ENCODE measurements at places on chromosomes 13 and 19.
A peak's percentile ranks its signal among the peaks of the same experiment; 100 is the strongest.

- DNase-seq: no peak
These were observed 98.0 kb downstream of the EDNRB start for GRCh38 chr13:77820431-77821149.

- DNase-seq: no peak
These were observed 97.3 kb downstream of the AKAP11 start for GRCh38 chr13:42369071-42369797.

GRCh38 chr13:20942938-20943559, 40.5 kb upstream of the XPO4 start:
- DNase-seq: no peak

GRCh38 chr19:13859361-13859880, 17.5 kb upstream of the NANOS3 start:
- no peak for DNase-seq

DNA sequence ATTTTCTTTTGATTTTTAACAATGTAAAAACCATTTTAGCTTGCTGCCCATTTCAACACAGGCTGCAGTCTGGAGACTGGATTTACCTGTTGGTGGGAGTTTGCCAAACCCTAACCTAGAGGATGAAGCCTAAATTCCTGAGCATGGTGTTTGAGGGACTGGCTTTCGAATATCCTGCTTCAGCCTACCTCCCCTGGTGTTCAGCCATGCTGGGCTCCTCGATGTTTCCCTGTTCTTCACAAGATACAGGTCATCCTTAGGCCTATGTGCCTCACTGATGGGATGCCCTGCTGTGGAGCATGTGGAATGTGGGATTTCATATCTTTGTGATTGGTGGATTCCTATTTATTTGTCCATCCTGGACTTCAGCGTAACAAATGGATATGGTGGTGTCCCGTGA, 20.4 kb upstream of the ERCC5 start:
- DNase-seq: no peak

DNA sequence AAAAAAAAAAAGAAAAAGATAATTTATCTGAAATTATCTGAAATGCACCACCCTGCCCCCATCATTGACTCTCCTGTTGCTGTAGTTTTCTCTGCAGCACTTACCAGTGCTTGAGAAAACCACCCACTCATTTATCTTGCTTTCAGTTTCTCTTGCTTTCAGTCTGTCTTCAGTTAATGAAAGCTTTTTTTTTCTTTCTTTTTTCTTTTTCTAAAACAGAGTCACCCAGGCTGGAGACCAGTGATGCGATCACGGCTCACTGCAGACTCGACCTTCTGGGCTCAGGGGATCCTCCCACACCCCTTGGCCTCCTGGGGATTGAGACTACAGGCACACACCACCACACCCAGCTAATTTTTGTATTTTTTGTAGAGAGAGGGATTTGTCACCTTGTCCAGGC, 4.3 kb upstream of the ACP5 start:
- DNase-seq: no peak

DNA sequence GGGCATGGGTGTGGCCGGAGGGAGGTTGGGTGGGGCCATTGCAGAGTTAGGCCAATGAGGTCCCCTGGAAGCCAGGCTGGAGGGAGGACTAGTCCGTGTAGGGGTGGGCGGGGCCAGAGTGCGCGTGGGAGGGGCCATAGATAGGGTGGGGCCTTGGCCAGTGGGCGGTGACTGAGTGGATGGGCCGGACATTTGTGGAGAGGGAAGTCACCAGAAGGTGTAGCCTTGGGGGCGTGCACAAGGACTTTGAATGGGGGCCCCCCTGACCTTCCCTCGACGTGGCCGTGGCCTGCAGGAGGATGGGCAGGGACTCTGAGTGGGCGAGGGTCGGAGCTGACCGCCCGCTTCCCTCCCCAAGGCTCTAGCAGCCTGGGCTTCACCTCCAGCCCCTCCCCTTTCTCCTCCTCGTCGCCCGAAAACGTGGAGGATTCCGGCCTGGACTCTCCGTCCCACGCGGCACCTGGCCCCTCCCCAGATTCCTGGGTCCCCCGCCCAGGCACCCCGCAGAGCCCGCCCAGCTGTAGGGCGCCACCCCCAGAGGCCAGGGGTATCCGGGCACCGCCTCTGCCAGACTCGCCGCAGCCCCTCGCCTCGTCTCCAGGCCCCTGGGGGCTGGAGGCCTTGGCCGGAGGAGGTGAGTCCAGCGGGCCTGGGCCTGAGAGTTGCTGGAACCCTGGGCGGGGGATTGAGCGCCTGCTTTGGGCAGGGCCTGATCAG, 16.5 kb upstream of the B3GNT3 start:
- DNase-seq: peak; percentile 80

- peak; percentile 13 for DNase-seq
These were observed 128.8 kb downstream of the ATP11A start for GRCh38 chr13:112818698-112819045.

DNA sequence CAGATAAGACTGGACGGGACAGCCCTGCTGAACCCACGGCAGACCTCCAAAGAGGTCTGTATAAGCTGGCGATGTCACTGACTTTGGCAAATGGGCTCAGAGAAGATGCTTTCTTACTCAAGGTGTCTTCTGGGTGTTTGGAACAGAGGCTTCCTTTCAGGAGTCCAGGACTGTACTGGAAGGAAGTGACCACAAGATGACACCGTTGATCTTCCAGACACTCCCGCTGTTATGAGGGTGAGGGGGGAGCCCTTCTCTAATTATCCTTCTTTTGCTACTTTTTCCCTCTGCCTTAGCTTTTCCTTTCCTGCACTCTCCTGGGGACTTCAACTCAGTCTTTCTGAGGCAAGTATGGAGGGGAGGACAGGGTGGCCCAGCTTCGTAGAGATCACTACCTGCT, 65.2 kb upstream of the ZNF599 start:
- DNase-seq: no peak

DNA sequence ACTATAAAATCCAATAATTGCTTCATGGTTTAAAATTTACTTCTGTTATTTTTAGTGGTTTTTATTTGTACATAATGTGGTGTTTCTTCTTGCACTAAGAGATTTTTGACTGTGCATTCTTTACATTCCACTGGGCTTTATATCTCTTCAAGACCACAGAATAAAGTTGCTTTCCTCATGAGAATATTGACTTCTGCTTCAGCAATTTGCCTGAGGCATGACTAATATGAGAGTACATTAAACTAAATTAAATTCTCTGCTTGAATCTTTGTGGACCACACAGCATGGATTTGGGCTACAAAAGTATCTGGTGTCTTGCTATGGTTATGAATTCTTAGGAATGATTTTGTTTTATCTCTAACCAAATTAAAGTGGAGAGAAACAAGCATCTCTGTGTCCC, 1463.4 kb upstream of the PCDH20 start:
- no peak for DNase-seq

GRCh38 chr19:2867025-2867991, at the start of gene ZNF556:
TSS of gene ZNF556 (plus strand) at chr19:2867335. CDS start at chr19:2867422, 87 bp downstream.
- no peak for DNase-seq

DNA sequence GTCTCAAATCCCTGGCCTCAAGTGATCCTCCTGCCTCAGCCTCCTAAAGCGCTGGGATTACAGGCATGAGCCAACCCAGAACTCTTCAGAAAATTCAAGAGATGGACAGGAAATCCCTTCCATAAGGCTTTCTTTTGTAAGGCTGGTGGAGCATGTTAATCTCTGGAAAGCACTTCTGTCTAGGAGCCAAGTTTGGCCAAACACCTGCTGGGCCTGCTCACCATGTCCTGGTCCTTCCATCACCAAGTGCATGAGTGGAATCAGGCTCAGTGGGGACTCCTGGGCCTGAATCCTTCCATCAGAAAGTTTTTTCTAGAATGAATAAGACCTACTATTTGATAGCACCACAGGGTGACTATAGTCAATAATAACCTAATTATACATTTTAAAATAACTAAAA, 148.0 kb downstream of the DCLK1 start:
- DNase-seq: no peak

DNA sequence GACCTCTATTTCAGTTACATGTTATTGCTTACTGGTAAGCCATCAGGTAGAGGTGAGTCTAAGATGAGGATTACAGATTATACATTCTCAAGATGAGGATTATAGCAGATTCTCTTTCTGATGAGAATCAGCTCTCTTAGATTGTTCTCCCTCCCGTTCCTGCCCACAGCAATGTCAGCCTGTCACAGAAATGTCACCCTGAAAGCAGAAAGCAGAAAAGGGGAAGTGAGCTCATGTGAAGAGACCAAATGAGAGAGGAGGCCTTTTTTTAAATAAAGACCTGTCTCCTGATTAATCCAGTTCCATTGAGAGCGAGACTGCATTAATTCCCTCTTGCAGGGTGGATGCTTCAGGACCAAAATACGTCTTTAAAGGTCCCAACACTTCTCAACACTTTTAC, 445.6 kb downstream of the KCTD12 start:
- no peak for DNase-seq

DNA sequence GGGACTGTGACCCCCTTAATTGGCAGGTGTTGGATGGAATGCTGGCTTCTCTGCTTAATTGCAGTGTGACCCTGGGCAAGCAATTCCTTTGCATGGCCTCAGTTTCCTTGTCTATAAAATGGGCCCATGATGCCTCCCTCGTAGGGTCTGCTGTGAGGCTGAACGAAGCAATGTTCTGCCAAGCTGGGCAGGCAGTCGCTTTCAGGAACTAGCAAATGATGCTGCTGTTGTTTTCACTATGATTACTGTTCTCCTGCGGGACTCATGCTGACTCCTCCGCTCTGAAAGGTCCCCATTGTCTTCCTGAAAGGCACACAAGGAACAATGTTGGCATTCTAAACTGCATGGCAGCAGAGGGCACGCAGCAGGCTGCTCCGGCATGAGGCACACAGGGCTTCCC, 6.8 kb downstream of the BICRA start:
- DNase-seq: no peak

DNA sequence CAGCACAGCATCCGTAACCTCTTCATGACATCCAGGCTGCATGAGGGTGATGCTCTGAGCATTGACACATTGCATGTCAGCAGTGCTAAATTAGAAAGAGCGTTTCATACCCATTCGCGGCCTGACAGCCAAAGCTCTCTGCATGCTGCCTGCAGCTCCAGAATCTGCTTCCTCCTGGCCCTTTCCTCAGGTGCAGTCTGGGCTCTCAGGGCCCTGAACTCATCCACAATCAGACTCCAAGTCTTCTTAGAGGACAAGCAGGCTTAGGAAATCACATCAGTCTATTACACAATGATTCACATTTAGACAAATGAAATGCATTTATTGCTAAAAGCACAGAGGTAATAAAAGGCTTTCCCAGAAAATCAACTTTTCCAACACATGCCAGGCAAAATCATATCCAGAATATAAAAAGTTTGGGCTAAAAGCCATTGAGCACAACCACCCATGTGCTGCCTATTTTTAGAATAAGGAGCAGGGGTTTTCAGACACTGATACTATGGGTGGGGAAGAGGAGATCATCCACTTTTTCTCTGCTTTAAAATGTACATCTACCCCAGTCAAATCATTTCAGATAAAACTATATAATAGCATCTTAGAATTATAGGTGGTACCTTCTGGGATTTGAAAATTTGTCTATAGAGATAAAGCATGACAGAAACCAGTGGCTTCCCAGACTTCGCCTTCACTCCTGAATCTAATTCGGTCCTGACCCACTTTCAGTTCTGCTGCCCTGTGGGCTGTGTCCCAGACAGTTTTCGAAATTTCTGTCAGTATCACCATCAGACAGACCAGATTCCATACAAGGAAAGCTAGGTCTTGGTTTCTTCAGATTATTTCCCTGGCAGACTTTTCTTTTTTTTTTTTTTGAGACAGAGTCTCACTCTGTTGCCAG, 109.3 kb downstream of the COL4A2 start:
- no peak for DNase-seq

DNA sequence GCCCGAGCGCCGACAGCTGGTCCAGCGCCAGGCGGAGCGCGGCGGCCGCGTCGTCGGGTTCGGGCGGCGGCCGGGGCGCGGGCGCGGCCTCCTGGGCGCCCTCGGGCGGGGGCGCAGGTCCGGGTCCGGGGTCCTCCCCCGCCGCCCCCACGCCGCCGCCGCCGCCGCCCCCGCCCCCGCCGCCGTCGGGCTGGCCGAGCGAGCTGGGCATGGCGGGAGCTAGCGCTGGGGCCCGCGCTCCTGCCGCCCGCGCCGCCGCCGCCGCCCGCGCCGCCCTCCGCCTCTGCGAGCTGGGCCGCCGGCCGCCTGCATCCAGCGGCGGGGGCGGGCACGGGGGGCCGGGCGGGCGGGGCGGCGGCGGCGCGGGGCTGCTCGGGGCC, 287 bp downstream of the MEX3D start:
- no peak for DNase-seq

DNA sequence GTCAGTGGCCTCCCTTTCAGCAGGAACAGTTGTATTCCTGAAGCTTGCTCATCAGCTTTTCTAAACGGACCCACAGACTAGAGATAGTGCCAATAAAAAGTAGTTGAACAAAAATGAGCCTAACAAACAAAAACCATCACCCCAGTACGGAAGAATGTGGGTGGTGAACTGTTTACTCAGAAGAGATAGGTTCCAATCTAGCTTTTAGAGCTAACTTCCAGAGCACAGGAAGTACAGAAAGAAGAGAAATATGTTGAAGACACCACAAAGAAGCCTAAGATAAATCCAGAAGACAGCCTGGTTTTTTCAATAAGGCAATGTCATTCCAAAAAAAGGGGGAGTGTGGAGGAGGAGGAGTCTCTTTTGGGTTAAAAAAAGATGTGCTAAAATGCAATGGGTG, 2.8 kb upstream of the LMO7 start:
- DNase-seq: no peak

- no peak for DNase-seq
These were observed 430.6 kb downstream of the KLF12 start for GRCh38 chr13:73703606-73704005.

DNA sequence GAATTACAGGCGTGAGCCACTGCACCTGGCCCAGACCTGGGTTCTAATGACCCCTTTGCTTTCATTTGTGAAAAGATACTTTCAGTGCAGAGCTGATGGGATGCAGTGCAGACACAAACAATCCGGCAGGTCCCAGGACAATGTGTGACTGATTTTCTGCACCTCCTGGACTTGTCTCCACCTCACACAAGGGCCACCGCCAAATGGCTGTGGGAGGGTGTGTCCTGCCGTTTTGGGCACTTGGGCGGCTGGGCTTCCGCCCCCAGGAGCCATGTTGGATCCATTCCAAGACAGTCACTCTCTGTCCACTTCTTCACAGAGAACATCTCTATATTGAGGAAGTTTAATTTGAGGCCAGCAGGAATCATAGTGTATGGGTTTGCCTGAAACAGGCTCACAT, 112.3 kb upstream of the ZNF507 start:
- no peak for DNase-seq

- peak; percentile 18 for DNase-seq
These were observed 76.0 kb upstream of the STK24 start for GRCh38 chr13:98652721-98653462.

- no peak for DNase-seq
These were observed 553 bp upstream of the SLC7A1 start for GRCh38 chr13:29596064-29596418.

GRCh38 chr19:17721821-17722220, 2.5 kb downstream of the MAP1S start:
- no peak for DNase-seq

DNA sequence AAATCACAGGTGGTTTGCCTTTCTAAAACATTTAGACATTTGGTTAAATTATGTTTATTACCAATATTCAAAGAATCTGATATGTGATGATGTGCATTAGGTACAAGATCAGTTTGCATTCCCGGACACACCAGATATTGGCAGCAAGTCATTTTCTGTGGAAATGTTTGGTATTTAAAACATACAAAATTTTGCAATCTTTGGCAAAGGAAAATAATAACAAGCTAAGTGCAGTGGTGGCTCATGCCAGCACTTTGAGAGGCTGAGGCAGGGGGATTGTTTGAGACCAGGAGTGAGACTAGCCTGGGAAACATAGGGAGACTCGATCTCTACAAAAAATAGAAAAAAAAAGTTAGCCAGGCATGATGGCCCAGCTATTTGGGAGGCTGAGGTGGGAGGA, 29.1 kb upstream of the TSC22D1 start:
- no peak for DNase-seq

All from Peyer's patch (tissue), 4 donors.